Heart left ventricle (tissue), 16 donors: ENCODE measurements at places on chromosomes 7 and 10. TPM values are rescaled to one million over a fixed set of nuclear protein-coding genes. Genes with fewer than 3 reads are reported as not detected.

TCAF2 gene
- 0.71 TPM for total RNA-seq

STN1 gene
- total RNA-seq: 38.3 TPM

RASA4B gene
- 3.3 TPM for total RNA-seq

OPN1SW gene
- not detected for total RNA-seq

NUTM2A gene
- 0.76 TPM for total RNA-seq

BTBD16 gene
- not detected for total RNA-seq

DNA sequence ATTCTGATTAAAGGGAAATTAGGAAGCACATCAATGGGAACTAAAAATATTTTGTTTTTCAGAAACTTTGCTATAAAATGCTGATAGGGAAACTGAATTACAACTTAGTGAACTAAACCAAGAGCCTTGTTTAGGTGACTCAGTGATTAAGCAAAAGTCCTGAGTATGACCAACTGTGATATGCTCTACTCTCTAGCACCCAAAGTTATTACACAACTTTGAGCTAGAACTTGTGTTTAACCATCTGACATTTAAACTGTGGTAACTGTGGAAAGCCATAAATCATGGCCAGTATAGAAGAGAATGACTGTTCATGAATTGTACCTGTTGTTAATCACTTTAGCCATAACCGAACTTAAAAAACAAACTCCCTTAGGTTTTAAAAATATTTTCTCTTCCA is 127.4 kb downstream of the ZNF365 start:
- no peak for DNase-seq

GRCh38 chr7:20193242-20193777 is 23.9 kb downstream of the MACC1 start:
- DNase-seq: no peak

- no peak for DNase-seq
These were observed 758.0 kb downstream of the TYW1 start for GRCh38 chr7:67754651-67755050.

GRCh38 chr7:117781707-117782106 is 91.5 kb downstream of the CTTNBP2 start:
- no peak for DNase-seq

DNA sequence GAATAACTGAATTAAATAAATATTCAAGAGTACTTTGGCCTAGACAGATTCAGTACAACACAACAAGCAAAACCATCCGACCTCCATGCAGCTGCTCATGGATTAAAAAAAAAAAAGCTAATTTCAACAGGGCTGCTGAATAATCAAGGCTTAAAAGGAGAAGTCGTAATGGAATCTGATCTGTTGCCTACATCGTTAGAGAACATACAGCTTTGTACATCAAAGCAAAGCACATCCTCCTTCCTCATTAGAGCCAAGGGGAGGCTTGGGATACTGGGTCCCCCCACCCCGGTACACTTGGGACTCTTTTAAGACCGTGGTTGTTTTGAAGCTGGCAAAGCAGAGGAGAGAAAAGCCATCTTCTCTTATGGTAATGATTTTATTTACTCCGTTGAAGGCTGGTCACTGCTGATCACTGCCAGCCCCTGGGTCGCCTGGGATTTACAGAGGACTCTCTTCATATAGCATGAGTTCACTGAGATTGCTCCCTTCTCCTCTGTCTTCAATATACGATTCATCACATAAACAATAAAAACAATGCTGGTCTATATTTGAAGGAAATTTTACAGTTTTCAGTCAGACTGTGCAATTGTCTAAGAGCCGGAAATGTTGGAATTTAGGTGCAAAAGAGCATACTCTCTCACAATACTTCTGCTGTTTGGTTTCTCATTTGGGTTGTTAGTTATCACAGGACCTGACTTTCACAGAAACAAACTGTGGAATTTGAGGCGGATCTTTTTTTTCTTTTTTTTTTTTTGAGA is 148.8 kb downstream of the FAM107B start:
- DNase-seq: no peak

- DNase-seq: no peak
These were observed 34.5 kb upstream of the MSRB2 start for GRCh38 chr10:23060918-23061317.

DNA sequence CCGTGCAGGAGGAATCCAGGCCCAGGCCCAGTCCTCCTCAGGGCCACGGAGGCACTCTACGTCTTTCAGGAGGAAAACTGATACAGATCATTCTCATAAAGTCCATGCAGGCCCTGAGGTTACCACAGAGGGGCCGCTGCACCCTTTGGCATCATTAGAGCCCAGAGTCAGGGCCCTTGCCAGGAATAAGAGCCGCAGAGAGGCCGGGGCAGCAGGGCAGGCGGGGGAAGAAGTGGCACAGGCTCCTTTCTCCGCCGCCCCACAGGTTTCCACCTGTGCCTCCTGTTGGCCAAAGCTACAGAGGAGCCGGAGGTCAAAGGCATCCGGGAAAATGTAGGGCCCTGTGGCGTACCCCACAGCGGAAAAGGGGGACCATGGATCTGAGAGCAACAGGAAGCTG is 366.6 kb upstream of the SHH start:
- DNase-seq: no peak

DNA sequence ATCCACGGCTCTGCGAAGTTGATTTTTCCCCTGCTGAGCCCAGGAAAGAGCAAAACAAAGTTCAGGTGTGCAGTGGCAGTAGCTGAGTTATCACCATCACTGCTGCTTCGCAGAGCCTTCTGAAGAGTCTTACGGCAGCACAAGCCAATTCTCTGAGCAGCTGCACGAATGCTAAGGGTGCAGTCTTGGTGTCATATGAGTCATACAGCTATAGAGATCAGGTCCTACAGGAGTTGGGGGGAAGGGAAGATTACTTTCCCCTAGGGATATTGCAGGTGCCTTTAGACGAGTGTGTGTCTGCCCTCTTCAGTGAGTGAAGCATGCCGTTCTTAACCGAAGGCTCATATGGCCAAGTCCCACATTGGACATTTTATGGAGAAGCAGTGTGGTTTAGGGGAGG is 227.8 kb downstream of the CELF2 start:
- DNase-seq: no peak

DNA sequence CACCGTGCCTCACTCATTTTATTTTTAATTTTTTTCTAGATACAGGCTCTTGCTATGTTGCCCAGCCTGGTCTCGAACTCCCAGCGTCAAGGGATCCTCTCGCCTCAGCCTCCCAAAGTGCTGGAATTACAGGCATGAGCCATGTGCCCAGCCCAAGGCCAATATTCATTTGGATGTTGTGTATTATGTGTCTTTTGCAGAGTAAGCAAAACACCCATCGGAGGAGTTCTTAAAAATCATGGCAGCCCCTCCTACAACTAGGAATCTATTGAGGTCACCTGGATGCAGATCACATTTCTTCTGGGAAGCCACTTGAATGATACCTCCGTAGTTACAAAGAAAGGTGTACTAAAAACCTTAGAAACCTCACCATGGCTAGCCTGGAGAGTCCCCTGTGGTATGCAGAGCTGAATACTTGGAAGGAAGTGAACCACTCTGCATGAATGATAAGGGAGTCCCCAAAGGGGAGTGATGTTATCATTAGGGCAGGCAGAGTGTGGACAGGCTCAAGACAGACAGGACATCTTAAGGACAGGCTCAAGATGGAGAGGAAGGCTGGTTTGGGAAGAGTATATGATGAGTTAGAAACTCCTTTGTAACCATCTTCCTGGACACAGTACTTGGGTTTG is 185.7 kb downstream of the TAX1BP1 start:
- DNase-seq: no peak
